ENCODE measurements at places on chromosomes 3 and 15.

GRCh38 chr15:34716111-34716510 lies 38.7 kb downstream of the GJD2 start:
- DNase-seq = no peak

GRCh38 chr3:102484363-102484762 lies 49.5 kb downstream of the ZPLD1 start:
- DNase-seq = no peak

GRCh38 chr3:8895829-8896228 lies 67.4 kb downstream of the RAD18 start:
- DNase-seq = no peak

GRCh38 chr15:35330916-35331315 lies 215.0 kb downstream of the DPH6 start:
- DNase-seq = no peak

GRCh38 chr3:27720899-27721716 lies 1.0 kb downstream of the EOMES start:
- DNase-seq = no peak

- DNase-seq = no peak
Observed at GRCh38 chr3:77247061-77247460, 207.2 kb downstream of the ROBO2 start.

DNA sequence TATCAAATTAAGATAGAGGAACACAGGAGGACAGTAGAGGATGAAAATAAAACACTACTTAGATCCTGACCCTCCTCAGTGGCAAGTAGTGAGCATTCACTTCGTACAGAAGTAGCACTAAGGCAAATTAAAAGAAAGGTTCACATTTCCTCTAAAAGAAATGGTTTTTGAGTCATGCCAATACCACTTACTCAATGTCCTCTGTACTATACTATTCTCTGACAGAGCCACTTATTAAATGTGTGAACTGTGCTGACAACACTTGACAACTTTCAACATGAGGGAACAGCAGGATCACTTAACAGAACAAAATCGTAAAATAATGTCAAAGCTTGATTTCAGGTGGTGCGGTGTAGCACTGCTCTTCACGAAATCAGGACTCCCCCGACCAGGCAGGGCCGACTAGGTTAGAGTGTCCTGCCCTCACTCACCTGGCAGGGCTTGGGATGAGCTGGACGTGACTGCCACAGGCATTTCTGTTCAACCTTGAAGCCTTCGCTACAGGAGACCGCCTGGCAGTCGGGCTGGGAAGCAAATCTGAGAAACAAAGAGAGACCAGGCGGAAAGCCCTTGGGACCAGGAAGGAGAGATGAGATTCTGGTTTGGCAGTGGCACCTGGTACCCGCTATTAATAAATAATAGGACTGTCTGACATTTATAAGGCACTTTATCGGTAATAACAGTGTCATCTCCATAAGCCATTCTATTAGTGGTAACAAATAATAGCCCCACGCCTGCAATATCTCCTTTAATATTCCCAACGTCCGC lies 611 bp upstream of the SLC27A2 start:
- DNase-seq = peak; percentile 31

GRCh38 chr15:80090879-80091503 lies 31.5 kb downstream of the ZFAND6 start:
- no peak for DNase-seq

- DNase-seq = no peak
Observed at GRCh38 chr15:73620078-73620477, 13.1 kb downstream of the NPTN start.

DNA sequence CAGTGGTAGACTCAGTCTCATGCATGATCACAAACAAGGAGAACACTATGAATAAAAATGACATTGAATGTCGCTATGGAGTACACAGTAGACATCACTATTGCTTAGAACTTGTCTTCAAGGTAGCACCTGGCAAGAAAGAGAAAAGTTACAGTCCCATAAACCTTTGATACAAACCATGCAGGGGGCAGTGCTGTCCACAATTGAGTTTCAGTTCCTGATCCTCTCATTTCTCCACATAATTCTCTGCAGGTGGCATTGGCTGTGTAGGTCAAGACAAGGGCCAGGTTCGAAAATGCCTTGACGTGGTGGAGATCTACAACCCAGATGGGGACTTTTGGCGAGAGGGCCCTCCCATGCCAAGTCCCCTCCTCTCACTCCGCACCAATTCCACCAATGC lies 47.9 kb downstream of the KBTBD12 start:
- no peak for DNase-seq

DNA sequence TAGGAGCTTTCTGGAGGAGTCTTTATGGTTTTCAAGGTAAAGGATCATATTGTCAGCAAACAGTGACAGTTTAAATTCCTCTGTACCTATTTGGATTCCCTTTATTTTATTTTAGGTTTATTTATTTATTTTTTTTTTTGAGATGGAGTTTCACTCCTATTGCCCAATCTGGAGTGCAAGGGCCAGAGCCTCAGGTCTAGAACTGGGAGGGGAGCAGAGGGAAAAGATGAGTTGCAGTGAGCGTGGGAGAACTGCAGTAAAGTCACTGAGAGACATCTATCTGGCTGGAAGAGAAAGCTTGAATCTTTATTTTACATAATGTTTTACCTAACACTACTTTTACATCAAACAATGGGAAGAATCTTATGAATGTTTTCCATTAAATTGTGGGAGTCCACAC lies 49.5 kb upstream of the GK5 start:
- DNase-seq = no peak

GRCh38 chr3:17207019-17207418 lies 322.3 kb downstream of the PLCL2 start:
- DNase-seq = no peak

DNA sequence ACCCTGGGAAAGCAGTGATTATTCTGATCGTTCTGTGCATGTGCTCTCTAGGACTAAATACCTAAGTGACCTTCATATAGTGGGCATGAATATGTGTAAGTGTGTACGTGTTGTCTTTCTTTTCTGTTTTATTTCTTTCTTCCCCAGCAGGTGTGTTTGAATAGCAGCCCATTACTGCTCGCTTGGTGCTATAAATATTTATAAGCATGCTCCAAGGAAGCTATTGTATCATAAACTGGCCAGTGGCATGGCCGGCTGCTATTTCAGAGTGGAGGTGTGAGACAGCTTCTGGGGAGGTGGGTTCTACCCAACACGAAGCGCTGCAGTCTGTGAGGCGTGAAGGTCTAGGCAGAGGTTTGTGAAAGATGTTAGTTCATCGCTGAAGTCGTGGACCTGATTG lies 641.8 kb downstream of the NTRK3 start:
- no peak for DNase-seq

DNA sequence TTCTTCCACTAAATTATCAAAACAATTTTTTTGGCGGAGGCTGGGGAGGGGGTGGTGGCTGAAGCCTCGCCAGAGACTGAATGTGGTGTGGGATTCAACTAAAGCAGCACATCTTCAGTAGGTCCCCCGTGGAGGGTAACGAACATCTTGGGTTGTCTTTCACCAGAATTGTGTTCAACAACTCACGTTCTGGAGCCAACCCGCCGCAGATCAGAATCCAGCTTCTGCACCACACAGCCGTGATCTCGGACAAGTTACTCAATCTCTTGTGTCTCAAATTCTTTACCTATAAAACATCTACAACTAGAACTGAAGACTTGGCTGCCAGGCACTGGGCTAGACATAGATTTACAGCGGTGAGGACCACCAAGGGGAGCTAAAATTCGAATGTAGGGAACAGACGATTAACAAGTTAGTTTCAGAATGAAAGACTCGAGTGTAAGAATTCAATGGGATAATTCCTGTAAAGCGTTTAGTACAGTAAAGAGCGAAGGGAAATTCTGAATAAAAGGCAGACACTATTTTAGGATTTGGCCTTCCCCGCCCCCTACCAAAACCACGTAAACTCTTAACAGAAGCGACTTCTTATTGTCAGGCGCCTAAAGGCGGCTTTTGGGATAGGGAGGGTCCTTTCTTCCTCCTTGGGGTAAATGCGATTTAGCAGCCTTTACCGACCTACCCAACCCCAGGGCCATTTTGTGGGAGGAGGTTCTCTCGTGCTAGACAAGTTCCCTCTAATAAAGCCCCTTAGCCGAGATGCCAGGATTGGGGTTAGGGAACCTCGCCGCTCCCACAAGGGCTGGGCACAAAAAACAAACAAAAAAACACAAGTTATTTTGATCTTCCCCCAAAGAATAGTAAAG lies 697 bp upstream of the RAB5A start:
- no peak for DNase-seq

- DNase-seq = no peak
Observed at GRCh38 chr15:64263567-64263966, 92.4 kb downstream of the CSNK1G1 start.

GRCh38 chr15:45606841-45607240 lies 19.7 kb downstream of the BLOC1S6 start:
- no peak for DNase-seq

- no peak for DNase-seq
Observed at GRCh38 chr15:28255965-28256364, 66.0 kb downstream of the HERC2 start.

GRCh38 chr15:29700296-29700695 lies 122.0 kb downstream of the TJP1 start:
- no peak for DNase-seq

DNA sequence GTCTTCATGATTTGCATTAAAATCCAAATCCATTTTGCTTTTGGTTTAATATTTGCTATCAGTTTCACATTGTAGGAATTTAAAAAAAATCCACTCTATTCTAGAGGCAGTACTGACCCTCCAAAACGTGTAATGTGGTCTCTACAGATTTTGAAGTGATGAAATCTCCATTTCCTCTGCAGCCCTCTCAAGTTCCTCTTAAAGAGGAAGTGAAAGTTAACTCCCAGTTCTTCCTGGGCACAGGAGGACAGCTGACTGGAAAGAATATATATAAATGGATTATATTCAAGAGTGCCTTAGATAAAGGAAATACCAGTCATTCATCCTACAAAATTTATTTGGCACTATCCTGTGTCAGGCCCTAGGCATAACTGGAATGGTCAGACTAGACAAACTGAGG lies 83.5 kb upstream of the PLCL2 start:
- no peak for DNase-seq

GRCh38 chr3:191331388-191331787 lies 1.1 kb upstream of the UTS2B start:
- no peak for DNase-seq

DNA sequence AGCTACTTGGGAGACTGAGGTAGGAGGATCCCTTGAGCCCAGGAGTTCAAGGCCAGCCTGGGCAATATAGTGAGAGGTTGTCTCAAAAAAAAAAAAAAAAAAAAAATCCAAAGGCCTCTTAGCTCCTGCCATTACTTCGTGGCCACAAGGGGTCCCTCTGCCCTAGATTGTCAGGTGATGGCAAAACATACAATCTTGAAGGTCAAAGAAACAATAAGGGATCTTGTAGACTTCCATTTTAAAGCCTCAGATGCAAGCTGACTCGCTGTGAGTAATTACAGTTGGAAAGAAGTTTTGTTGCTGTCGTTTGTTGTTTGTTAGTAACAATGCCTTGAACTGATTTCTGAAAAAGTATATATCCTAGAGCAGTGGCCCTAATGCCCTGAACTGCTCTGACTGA lies 55.9 kb upstream of the PLCL2 start:
- DNase-seq = no peak

DNA sequence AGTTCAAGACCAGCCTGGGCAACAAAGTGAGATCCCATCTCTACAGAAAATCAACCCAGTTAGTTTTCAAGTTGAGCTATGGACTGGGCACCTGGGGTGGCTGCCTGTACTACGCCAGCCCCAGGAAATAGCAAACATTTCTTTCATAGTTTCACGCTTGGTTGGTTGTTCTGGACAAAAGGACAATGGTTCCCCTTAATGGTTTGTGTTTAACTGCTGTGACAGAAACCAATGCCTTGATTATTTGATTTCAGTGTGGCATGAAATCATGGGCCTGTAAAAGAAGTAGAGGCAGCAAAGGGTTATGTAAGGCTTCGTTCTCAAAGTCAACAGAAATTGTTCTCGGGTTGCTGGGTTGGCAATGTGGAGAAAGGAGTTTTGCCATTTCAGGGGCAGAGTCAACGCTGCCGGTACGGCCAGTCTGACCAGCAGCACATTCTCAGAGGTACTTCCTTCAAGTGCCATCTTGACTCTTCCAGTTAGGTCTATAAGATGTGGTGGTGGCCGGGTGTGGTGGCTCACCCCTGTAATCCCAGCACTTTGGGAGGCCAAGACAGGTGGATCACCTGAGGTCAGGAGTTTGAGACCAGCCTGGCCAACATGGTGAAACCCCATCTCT lies 12.7 kb downstream of the LCMT2 start:
- DNase-seq = no peak

- DNase-seq = no peak
Observed at GRCh38 chr3:64144241-64144900, 80.9 kb downstream of the PRICKLE2 start.

DNA sequence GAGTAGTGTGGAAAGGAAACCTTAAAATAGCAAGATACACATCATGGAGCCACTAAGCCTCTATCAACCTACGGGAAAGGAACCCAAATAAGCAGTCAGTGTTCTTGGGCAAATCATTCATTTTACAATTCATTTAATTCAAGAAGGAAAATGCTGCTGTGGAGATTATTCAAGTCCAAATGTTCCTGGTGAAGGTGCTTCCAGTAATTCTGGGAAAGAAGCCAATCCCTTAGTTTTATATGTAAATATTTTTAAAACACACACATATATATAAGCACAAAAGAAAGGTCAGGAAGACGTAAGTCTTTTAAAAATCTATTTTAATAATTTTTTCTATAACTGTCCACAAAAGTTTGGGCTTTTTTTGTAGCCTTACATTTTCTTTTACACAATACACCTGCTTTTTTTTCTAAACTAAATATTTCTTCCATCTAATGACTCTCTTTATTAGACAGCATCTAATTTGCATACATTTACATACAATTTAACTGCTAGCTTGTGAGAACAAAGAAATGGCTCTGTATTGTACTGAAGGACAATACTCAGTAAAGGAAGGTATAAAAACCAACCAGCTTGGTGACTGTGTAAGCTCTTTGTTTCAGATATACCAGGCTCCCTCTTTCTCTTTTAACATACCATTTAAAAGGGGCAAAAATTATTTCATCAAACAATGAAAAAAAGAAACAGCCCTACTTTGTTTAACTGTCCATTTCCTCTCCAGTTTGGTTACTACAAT lies 269.5 kb downstream of the ZBTB20 start:
- peak; percentile 61 for DNase-seq

DNA sequence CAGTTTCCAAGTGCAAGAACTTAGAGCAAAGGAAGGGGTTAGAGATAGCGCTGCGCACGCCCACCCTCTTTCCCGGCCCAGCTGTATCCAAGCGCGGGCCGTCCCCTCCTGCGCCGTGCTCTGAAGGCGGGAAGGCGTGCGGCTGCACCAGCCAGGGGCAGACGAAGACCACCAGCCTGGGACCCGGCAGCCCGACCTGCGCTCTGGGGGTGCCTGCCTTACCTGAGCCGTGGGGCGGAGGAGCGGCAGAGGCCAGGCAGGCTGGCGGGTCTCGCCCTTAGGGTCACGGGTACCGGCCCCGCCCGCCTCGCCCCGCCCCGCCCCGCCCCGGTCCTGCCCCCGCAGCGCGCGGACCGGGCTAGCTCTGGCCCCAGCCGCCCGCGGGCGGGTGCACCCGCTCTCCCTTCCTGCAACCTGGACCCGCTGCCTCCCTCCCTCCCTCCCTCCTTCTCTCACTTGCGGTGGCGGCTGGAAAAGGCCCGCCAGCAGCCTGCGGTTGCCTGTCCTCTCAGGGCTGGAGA lies at the start of gene WDR72:
WDR72 (minus strand) TSS at position 253 of the 521 bp plus-strand sequence. CDS start 26,514 bp downstream, outside the sequence.
- peak; percentile 2 for DNase-seq

GRCh38 chr3:43729707-43730414 lies 39.1 kb downstream of the ABHD5 start:
- DNase-seq = no peak

- DNase-seq = no peak
Observed at GRCh38 chr15:90326441-90326840, 25.6 kb upstream of the ZNF774 start.

GRCh38 chr3:52531860-52532516 lies 1.7 kb downstream of the NT5DC2 start:
- no peak for DNase-seq

All from NCI-H1092 treated with DMSO at 0.1 percent for 48 hours (cell line).